ENCODE measurements at places on chromosomes 6 and 20.

DNA sequence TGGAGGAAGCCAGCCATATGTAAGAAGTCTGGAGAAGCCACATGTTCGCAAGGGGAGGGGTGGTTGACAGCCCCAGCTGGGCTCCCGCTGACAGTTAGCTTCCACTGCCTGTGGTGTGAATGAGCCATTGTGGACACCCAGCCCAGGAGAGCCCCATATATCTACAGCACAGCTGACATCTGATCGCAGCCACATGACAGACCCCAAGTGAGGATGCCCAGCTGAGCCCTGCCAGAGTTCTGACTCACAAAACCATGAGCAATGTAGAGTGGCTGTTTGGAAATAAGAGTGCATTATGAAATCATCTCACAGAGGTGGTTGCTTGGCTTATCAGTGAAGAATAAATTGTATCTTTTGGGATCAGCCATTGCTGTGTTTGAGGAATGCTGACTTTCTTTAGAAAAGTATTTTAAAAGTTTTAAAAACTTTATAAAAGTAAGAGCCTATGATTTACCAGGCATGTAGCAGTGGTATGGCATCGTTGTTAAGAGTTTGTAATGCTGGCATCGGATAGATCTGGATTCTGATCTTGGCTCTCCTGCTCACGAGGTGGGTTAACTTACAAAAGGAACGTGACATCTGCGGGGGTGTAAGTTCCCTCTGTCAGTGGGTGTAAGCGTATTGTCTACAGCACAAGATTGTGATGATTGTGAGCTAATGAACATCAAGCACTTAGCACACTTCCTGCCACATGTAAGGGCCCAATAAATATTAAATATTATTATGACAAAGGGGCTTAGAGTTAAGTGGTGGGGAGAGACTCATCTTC is 24.1 kb downstream of the CFAP61 start:
- no peak for DNase-seq

DNA sequence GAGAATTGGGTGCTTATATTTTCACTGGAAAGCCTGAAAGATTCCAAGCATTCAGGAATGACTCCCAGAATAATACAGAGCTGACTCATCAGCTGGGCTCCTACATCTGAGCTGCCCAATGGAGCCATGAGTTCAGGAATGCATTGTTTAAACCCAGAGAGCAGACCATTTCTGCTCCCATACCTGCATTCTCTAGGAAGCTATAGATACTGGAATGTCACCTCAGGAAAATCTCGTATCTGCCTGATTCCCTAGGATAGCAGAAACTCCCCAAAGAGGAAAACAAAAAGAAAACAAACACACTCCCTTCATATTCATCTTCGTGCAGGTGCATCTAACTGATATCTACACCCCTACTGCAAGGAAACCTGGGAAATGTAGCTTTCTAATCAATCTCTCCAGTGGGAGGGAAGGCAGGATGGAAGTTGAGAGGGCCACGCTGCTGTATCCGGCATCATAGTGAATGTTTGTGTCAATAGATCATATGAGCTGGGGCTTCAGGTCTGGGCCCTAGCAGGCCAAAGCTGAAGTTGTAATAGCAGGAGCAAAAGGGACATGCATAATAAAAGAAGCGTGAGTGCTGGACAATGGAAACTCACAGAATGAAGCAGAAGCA is 8.2 kb upstream of the SLC2A12 start:
- DNase-seq, result no peak

- no peak for DNase-seq
Measured at GRCh38 chr6:169240591-169241390, 12.9 kb downstream of the THBS2 start.

DNA sequence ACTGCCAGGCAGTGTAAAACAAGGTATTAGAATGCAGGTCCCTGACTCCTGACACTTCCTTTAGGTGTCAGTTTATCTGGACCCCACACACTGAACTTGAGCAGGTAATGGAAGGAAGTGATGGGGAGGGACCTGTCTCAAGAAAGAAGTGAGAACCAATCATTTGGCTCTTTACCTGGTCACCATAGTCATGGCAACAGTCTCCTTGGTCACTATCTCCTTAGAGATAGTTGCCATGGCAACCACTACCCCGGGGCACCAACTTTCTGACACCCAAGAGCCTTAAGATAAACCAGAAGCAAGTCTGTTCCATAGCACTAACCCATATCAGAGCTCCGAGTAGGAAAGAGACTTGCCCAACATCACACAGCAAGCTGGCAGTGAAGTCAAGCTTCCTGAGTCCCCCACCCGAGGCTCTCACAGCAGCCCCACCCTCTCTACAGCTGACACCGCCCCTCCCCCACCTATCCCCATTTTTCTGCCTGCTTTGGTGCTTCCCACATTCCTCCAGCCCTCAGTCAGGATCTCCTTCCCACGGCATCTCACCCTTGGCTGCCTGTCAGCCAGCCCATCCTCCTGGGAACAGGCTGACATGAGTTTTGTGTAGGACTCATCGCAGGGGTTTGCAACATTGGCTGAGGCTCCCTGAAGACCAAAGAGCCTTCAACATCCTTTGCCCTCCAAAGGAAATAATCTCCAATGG is 16.3 kb upstream of the HM13 start:
- DNase-seq, result no peak

- DNase-seq, result no peak
Measured at GRCh38 chr6:77447254-77447653, 16.0 kb downstream of the HTR1B start.

DNA sequence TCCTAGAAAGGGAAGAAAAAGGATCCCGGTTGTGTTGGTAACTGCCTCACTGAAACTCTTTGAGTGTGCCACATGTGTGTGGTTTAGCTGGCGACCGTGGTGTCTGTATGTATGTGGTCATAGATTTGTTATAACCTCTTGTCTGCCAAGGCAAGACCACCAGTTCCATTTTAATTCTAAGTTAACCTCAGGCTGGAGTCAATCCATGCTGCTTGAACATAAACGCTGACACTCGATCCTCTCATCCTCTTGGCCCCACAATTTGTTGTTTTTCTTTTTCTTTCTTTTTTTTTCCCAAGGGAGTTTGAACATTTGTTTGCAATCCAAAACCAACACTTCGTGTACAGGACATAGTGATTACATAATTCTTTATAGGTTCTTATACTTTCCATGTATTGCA is 318.9 kb upstream of the JAG1 start:
- no peak for DNase-seq

- DNase-seq, result no peak
Measured at GRCh38 chr6:130202782-130203181, 20.0 kb downstream of the SAMD3 start.

GRCh38 chr20:37369846-37370245 is 23.9 kb downstream of the SRC start:
- DNase-seq, result no peak
